Fibroblast of mammary gland (primary cell): ENCODE measurements at places on chromosomes 6 and 20.
A peak's percentile ranks its signal among the peaks of the same experiment; 100 is the strongest.

DNA sequence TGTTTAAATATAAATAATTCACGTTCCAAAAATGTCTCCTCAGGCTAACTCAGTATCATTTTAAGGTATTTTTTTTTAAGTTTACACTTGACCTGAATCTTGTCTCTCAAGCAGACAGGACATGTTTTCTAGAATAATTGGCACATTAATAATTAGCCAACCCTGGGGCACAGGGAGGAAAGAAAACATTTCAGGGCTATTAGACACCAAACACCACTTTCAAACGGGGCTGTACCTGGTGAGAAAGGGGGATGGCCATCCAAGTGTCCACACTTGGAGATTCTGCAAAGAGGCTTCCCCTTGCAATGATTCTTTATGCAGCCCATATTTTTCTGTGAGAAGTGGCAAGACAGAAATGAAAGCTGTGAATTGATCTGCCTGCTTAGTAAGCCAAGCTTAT is 560.8 kb downstream of the CD109 start:
- no peak for DNase-seq

DNA sequence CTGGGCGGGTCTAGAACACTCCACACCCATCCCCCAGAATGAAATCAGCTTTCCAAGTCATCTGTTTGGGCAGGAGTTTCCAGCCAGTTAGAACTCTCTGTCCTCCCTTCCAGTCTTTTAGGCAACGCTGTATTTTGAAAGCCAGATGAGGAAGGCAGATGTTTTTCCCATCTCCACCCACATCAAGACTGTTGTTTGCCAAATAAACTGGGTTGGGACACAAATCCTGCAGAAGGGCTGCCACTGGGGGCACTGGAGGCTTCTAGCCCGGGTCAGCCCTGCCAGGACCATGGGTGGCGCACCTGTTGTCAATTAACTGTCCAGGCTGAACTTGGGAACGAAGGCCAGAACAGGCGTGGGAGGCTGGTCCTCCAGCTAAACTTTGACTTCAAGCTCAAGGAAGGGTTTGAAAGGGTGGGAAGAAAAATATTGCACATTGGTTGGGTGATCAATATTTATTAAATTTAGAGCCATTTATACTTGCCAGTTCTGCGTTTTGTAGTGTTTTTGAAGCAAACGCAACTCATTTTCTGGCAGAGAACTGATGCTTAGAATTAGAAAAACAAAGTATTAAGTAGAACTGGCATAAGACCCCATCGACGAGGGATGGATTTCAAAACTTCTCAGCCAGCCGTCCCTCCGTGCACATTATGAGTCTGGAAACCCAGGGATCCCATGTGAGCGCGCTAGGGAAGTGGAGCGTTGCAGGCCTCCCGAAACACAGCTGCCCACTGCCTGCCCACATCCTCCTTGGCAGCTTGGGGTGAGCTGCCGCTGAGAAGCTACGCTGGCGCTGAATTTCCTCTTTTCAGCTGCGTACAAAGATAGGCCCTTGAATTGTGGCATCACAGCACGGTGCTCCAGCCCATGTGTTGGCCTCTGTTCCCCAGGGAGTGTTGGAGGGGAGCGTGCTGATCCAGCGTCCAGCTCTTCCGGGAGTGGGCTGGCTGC is 297.4 kb downstream of the QKI start:
- peak; percentile 97 for DNase-seq

GRCh38 chr6:99810942-99811620 is 182.9 kb downstream of the MCHR2 start:
- no peak for DNase-seq

GRCh38 chr6:119521251-119521650 is 171.7 kb upstream of the MAN1A1 start:
- no peak for DNase-seq

- DNase-seq: no peak
Measured at GRCh38 chr6:12968839-12969558, 252.4 kb downstream of the PHACTR1 start.

- peak; percentile 90 for DNase-seq
Measured at GRCh38 chr6:49556429-49556837, 6.0 kb downstream of the C6orf141 start.

- no peak for DNase-seq
Measured at GRCh38 chr20:21397341-21398108, at the start of gene NKX2-4. NKX2-4 (minus strand) TSS chr20:21397526; CDS start chr20:21397399, 127 bp downstream.

GRCh38 chr6:96792561-96793190 is 44.6 kb downstream of the GPR63 start:
- no peak for DNase-seq

- peak; percentile 42 for DNase-seq
Measured at GRCh38 chr20:54048481-54048880, 21.9 kb downstream of the BCAS1 start.

DNA sequence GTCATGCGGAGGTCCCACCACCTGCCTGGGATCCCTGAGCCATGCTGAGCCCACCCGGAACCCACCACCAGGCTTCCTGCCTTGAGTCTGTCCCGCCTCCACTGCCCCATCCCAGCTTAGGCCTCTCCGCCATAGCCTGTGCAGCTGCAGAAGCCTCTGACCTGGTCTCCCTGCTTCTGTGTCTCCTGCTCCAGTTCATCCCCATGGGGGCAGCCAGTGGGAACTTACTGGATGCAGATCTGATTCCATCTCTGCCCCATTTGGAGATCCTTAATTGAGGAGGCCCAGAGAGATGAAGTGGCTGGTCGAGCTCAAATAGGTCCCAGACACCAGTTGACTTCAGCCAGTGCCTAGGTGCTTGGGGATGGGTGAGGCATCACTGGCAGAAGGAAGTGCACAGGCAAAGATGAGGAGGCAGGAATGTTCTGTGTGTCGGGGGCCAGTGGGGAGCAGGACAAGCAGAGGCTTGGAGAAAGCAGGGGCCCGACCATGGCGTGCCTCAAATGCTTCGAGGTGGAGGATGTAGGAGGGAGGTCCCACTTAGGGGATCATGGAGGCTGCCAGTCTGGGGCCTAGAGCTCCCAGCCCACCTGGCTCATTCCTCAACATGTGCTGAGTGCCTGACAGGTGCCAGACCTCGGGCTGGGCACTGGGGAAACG is 112.8 kb downstream of the TOX2 start:
- peak; percentile 15 for DNase-seq

DNA sequence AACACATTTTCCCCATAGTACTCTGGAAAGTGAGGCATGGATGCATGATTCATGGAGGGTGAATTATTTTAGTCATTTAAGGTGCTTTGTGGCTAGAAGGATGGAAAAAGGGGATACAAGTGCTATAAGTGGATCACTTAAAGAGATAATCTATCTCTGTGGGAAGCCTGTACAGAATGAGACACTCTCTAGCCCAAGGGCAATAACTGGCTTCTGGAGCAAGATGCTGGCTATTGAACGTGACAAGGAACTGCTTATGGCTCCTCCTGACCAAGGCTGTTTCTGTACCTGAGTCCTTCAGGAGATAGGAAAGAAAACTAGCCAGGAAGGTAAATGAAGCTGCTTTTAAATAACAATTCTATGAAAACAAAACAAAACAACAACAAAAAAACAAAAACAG is 590.7 kb downstream of the EYS start:
- DNase-seq: no peak

DNA sequence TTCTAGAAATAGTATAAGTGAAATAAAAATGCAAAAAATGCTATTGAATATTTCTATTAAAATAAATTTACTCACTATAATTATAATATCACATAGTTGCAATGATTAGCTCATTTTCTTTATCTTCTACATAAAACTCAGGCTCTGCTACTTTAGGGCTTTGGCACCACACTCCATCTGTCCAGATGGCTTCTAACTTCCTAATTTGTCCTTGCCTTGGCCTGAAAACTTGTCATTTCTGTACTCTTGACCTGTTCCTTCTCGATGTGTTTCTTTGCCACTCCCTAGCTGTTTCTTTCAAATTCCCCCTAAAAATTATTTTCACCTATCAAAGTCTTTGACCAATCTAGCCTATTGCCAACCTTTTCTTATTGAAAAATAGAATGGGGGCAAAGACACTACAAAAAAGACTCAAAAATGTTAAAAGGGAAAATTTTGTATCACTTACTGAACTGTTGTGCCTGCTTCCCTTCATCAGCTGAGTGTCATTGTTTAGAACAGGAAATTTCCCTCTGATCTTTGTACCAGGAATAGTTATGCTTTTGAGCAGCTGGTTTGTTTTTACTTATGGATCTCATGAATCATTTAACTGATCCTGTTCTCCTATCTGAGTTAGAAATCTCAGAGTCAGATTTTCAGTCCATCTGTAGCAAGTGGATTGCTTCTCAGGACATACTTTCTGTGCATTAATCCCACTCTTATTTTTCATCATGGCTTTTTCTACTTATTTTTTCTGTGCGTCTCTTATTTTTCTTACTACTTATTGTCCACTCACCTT is 279.2 kb upstream of the CNR1 start:
- no peak for DNase-seq
